WERI-Rb-1 (cell line): ENCODE measurements at places on chromosomes 1 and 21.

DNA sequence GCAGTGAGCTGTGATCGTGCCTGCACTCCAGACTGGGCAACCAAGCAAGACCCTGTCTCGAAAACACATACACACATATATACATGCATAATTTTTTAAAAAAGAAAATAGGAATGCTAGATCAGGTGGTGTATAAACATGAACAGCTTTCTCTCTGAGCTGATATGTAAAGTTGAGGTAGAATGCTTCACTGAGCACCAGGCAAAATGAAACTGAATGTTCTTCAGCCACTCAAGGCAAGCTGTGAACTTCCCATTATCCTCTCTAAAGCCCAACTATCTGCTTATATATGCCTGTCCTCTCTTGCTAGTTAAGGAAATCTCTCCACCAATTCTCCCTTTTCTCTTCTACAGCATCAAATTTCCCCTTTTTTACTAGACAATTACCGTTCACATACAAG, 93.0 kb downstream of the NUF2 start:
- DNase-seq: no peak

DNA sequence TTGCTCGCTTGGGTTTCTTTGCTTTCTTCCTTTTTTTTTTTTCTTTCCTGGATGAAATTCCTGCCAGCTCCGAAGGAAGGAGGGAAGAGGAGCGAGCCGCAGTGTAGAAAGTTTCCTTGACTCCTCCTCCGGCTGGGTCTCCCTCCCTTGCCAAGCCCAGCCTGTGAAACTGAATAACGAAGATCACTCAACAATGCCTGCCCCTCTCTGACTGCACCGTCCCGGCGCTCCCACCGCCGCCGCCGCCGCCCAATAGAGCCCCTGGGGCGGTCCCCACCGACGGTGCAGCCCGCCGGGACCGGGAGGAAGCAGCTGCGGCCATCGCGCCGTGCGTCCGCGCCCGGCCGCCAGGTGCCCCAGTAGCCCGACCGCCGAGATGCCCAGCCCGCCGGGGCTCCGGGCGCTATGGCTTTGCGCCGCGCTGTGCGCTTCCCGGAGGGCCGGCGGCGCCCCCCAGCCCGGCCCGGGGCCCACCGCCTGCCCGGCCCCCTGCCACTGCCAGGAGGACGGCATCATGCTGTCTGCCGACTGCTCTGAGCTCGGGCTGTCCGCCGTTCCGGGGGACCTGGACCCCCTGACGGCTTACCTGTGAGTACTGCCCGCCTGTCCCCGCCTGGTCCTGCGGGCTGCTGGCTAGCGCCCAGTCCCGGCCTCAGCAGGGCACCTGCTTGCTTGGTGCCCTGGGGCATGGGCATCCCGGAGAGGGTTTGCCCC, at the start of gene LGR6:
TSS of gene LGR6 (plus strand) at position 186 of the 714 bp plus-strand sequence. CDS start at position 377, 191 bp downstream.
- DNase-seq: no peak

DNA sequence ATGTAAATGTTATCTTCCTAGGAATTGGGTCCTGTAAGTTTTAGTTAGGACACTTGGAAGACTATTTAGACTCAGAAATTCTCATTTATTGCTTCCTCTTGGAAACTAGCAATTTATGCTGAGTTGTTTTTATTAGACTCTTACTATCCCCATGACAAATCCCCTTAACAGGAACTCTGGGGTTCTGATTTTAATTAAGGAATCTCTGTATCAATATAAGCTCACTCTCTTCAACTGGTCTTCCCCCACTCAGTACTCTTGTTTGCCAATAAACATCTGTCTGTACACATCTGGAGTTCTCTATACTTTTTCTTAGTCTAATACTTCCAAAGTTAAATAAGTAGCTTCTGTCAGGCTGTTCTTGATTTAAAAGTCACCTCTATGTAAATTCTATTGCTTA, 64.1 kb upstream of the TBX15 start:
- no peak for DNase-seq

GRCh38 chr1:162498496-162498810, 835 bp downstream of the UHMK1 start:
- no peak for DNase-seq

- DNase-seq: no peak
Observed at GRCh38 chr1:21914450-21914849, 22.7 kb downstream of the HSPG2 start.

- DNase-seq: no peak
Observed at GRCh38 chr21:42379426-42380215, 13.3 kb upstream of the TFF1 start.

DNA sequence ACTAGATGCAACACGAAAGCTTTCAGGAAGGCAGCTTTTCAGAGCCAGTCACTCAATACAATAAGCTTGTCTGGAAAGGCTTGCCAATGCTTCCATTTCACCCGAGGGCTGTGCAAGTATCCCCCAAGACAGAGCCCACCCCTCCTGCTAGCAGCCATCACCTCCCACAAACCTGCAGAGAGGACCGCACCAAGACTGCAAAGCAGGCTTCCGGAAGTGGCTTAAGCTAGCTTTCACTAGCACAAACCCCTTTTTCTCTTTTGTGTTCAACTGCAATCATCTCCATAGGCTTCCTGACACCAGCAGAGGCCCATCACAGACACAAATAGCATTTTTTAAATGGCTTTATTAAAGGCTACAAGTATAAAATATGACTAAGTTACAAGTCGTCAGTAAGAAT, 31.5 kb downstream of the C1orf198 start:
- no peak for DNase-seq

DNA sequence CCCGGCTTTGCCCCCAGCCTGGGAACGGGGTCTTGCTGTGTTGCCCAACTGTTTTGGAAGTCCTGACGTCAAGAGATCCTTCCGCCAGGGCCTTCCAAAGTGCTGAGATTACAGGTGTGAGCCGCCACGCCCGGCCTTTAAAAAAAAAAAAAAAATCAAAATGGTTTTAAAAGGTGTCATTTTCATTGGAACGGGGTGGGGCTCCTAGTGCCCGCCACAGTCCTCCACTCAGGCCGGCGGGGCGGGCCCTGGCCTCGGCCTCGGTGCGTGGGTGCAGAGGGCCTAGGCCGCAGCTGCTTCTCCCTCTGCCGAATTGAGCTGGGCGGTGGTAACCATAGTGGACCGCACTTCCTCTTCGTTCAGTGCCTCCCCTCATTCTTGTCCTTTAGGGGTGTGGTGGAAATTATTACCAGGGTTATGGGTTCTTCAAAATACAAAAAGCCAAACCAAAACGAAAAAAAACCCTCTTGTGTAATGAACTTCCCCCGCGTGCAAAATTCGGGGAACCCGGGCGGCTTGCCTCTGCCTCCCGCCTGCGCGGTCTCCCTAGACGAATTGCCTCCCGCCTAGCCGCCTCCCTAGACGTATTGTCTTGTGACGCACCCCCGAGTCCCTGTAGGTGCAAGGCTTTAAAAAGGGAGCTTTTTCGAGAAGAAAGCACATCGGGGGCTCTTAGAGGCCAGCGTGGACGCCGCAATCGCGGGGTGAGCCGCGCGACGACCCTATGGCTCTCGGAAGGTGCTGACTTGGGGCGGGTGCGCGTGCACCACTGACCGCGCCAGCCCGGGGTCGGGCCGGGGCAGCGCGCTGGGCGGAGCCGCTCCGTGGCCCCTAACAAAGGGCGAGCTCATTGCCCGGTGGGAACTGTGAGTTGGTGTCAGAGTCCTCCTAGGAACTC, 10.5 kb upstream of the SPEN start:
- no peak for DNase-seq

DNA sequence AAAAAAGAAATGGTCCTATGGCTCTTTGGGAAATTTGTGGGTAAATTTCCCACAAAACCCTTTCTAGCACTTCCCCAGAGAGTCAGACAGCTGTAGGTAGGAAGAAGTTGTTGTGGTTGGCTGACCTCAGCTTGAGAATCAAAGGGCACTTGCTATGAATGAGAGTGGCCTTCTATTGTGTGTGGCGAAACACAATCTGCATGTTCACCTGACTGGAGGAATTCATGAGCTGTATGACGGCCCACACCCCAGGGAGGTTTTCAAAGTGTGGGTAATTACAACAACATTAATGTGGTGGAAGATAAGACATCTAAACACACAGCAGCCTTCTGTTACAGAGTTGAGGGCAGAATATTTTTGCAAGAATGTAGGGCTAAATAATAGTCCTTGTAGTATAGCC, 38.8 kb downstream of the NGF start:
- DNase-seq: no peak

DNA sequence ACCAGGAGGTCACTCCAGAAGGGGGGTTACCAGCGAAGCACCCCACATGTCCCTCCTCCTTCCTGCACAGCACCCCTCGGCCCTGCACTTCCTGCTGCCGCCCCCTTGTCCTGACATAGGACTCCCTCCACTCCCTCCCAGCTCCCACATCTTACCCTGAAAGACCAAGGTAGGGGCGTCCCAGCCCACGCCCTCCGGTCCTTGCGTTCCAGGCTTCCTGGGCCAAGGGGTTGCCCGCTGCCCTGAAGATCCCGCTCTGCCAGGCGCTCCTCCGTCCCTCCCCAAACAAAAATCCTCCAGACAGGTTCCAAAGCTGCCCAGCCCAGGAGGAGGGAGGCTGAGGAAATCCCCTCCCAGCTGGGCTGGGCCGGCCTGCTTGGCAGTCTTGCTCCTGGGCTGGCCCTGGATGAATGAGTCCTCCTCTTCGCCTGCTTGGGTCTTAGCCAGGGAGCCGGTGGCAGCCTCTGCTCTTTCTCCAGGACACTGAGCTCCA, at the start of gene RHBDL2:
TSS of gene RHBDL2 (minus strand) at position 304 of the 493 bp plus-strand sequence. CDS start 22,618 bp downstream, outside the sequence.
- no peak for DNase-seq

- DNase-seq: no peak
Observed at GRCh38 chr21:46322351-46323226, 1.1 kb downstream of the C21orf58 start.

- peak; percentile 39 for DNase-seq
Observed at GRCh38 chr1:24385160-24385940, 28.2 kb downstream of the STPG1 start.

- DNase-seq: no peak
Observed at GRCh38 chr1:182549811-182550210, 39.2 kb downstream of the RNASEL start.

- DNase-seq: peak; percentile 22
Observed at GRCh38 chr1:164240081-164240480, 318.9 kb upstream of the PBX1 start.

DNA sequence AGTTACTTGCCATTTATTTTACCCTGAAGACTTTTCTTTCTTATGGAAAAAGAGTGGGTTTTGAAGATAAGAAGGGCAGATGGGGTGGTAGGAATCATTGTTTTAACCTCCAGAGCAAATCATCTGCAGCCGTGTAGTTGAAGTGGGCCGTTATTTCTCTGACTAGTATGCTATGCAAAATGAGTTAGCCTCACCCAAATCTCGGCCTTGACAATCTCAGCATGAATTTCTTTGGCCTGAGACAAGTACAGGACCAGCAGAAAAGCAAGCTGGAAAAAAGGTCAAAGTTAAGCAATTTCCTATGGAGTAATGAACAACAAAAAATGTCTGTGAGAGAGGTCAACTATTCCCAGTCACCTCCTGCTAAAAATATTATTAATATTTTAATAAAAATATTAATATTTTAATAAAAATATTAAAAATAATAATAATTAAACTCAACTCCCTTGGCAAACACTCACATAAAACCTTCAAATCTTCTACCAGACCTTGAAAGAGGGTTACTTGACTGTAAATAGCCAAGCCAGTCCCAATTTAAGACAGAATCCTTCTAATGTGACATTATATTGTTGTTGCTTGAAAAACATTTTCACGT, 6.8 kb upstream of the TEKT2 start:
- DNase-seq: no peak

DNA sequence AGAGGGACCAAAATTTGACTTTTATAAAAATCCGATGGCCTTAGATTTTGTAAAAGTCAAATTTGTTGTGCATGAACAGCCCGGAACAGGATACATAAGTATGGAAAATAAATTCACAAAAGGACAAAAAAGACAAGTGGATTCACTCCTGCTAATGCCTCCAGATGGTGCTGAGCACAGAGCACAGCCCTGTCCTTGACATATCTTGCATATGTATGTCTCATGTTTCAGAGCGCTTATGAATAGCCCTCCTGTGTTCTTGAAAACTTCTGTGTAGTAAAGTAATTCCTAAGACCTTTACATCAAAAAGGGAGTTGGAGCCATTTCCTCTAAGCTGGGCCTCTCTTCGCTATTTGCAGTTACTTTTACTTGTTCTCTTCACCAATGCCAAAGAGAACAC, 110.7 kb upstream of the RAB3GAP2 start:
- no peak for DNase-seq

GRCh38 chr21:39913706-39914305, 46.6 kb downstream of the PCP4 start:
- peak; percentile 72 for DNase-seq

- no peak for DNase-seq
Observed at GRCh38 chr1:241171991-241172390, 185.0 kb downstream of the RGS7 start.

DNA sequence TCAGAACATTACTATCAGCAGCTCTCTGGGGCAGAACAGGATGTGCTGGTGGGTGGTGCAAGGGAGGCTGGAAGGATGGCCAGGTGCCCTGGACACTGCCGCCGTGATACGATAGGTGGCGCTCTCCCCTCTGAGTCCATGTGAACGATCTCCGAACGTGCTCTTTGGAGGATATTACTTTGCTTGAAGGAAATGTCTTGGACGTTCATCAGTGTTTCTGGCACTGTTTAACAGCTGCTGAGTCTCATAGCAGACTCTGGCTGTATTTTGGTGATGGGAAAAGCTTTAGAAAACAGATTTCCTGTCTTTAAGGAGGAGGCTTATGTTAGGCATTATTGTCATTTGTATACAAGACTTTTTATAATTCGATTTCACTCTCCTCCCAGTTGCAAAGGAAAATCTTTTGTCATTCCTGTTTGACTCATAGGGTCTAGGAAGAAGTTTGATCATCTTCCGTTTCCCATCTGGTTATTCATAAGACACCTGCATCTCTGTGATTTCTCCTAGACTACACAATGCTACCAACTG, 386.2 kb upstream of the ADGRL2 start:
- peak; percentile 59 for DNase-seq

GRCh38 chr1:23593556-23594148, 34.4 kb upstream of the ID3 start:
- DNase-seq: no peak

DNA sequence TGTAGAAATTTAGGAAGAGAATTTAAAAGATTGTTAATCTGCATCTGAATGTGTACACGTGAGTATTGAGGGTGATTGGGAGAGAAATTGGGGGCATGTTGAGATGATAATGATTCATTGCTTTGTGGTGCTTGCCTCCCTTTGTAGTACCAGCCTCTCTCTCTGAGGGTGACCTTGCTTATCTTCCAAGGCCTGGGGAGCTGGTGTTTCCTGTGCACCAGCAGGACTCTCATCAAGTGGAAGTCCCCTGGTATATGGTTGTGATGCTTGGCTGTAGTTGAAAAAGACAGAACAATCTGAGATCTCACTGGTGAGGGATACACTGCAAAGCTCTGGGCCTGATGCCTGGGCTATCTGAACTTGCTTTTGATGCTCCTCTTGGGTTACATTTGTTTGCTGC, 4.0 kb downstream of the TCHHL1 start:
- DNase-seq: no peak

DNA sequence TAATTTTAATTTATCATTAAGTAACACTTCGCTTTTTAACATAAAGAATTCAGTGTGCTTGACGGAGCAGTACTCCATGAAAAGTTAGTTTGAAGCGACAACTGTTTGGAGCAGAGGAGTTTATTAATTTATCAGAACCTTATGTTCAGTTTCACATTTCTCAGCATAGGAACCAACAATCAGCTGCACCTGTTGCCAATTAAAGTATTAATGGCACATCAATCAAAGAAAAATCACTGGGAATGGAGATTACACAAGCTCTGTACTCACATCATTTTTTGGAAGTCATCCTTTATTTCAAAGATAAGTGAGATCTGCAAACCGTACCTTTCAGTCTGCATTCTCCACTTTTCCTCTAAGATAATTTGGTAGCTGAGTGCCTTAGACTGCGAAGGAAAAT, 344.6 kb downstream of the LMO4 start:
- DNase-seq: no peak
